ENCODE measurements at places on chromosomes 7 and 10. TPM values are rescaled to one million over a fixed set of nuclear protein-coding genes. Genes with fewer than 3 reads are reported as not detected.

GRCh38 chr7:80760292-80760691 lies 121.8 kb downstream of the CD36 start:
- no peak for DNase-seq

DNA sequence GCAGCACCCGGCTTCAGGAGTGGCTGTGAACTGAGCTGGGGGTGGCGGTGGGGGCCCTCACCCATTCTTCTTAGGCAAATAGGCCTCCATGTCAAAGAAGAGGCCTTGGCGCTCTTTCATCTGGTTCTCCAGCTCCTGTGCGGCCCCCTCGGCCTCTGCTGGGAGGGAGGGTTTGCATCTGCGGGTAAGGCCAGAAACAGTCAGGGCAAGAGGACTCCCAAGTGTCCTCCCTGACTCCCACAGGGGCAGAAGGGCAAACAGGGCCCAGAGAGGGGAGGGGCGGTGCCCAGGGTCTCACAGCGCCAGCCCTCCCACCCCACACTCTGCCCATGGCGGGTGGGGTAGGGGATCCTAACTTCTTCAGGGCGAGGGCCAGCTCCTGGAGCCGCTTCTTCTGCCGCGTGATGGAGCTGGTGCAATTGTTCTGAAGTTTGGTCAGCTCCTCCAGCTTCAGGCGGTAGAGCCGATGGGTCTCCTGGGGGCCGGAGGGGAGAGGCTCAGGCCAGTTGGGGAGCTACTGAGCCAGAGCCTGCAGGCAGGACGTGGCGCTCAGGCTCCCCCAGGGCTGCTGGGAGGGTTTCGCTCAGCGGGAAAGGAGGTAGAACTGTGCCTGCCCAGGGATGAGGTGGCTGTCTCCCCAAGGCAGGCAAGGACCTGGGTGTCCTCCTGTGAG lies 2.2 kb downstream of the TMEM120A start:
- no peak for DNase-seq

- DNase-seq = no peak
Measured at GRCh38 chr7:133478591-133479135, 225.8 kb downstream of the EXOC4 start.

The PRR15 gene
- 0.32 TPM for total RNA-seq

GRCh38 chr10:79496896-79497295 lies 15.4 kb upstream of the EIF5AL1 start:
- DNase-seq = no peak

The LIPM gene
- not detected for total RNA-seq

The GPR37 gene
- not detected for total RNA-seq

DNA sequence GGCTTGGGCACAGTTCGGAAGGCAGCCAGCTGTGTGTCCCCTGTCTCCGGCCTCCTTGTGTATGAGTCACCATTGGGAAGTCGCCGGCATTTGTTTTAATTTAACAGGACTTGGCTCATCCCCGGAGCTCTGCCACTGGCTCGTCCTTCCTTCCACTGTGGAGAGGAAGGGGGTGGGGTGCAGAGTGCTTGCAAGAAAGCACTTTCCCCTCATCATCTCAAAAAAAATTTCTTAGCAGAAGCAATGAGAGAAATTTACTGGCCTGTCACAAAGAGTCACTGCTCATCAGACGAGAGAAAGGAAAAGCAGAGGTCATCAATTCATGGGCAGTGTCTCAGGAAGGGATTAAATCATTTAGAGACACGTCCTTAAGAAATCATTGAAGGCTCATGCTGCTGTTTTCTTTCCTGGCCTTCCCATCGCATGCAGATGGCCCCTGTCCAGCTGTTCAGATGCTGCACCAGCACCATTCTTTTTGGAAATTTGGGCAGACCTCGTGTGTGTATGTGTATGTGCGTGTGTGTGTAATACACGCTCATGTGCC lies 93.3 kb downstream of the BMS1 start:
- DNase-seq = no peak

DNA sequence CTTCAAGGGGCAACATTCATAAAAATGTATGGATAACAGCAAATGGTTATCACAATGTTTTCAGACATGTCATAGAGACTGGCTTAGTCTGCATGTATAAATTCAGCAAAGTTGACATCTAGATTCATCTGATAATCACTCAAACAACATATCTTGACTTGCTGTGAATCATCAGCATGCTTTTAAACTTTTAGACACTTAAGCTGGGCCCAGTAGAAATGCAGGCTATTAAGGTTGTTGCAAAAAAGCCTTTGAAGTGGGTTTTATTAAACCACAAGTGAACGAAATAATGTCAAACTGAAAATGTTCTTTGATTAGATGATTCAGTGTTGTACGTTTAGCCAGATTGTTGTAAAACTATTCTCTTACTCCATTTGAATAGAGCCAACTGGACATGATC lies 759.6 kb downstream of the NXPH1 start:
- no peak for DNase-seq

DNA sequence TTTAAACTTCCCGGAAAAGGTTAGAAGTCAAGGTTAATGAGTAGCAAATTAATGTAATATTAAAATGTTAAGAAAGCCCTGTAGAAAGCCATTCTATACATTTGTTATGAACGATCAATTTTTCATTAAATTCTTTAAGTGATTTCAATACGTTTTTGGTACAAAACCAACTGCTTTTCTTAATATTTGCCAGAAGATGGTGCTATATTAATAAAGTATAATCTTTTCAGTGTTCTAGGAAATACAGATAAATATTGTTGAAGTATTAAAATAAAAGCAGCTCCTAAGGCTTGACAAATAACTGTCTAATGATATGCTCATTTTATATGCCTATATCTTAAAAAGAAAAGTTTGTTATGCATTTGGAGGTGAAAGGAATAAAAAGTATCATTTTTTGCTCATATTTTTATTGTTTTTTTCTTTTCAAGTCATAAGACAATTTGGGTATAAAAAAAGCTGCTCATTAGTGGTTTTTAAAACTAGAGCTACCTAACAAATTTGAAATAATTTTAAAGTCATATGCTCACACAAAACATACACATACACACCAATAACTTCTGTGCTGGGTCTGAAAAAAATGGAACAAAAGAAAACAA lies 130.3 kb upstream of the POT1 start:
- DNase-seq = no peak

- DNase-seq = no peak
Measured at GRCh38 chr7:51090411-51090810, 226.2 kb downstream of the COBL start.

Data from Right ventricle myocardium inferior (tissue), 1 donor.